ENCODE measurements at places on chromosomes 1 and 21.

GRCh38 chr1:62384276-62385005 is 52.4 kb upstream of the USP1 start:
- DNase-seq, result no peak

- DNase-seq, result no peak
These were observed 141.4 kb downstream of the PLPP3 start for GRCh38 chr1:56437959-56438358.

DNA sequence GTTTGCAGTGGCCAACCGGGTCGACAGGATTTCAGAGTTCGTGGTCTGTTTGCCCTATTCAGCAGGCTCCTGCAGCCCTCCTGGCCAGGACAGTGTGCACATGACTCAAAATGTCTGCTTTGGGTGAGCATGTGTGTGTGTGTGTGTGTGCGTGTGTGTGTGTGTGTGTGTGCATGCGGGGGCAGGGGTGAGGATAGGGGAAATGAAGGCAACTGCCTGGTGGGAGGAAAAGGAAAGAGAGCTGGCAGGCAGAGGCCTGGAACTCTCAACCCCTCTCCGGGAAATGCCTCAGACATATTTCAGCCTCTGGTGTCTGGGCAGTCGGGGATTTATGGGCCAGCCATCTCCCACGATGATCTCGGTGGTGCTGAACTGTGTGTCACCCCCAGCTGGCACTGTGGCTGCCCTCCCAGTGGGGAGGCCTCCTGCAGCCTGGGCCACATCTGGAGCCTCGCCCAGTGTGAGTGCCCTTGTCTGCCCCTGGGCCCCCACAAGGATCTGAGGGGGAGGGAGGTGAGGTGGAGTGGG is 15.2 kb downstream of the CDCP2 start:
- no peak for DNase-seq

DNA sequence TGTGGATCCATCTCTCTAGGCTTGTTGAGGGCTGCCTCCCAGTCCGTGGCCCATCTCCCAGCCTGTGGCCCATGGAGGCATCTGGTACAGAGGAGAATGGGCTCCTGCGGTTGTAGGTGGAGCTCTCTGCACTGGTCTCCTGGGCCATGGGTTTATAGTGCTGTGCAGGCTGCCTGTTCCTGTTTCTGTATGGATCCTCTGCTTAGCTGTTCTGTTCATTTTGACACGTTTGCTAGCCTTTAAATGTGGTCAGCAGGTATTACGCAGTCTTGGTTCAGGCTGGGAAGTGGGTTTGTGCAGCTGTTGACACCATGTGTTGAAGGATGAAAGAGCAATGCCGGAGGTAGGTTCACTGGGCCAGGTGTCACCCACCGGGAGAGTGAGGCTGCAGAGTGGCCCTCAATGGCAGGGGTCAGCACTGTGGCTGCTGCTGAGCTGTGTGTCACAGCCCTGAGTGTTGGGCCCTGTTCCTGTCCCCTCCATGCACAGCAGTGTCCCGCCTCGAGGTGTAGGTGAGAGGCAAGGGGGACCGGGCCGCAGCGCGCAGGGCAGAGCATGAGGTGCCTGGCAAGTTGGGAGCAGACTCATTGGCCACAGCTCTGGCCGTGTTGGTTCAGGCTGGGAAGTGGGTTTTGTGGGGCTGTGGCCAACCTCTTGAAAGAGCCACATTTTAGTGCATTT is 39.0 kb downstream of the SNAP47 start:
- DNase-seq, result no peak

- DNase-seq, result no peak
These were observed 150.0 kb upstream of the ADGRL2 start for GRCh38 chr1:81650776-81651175.

DNA sequence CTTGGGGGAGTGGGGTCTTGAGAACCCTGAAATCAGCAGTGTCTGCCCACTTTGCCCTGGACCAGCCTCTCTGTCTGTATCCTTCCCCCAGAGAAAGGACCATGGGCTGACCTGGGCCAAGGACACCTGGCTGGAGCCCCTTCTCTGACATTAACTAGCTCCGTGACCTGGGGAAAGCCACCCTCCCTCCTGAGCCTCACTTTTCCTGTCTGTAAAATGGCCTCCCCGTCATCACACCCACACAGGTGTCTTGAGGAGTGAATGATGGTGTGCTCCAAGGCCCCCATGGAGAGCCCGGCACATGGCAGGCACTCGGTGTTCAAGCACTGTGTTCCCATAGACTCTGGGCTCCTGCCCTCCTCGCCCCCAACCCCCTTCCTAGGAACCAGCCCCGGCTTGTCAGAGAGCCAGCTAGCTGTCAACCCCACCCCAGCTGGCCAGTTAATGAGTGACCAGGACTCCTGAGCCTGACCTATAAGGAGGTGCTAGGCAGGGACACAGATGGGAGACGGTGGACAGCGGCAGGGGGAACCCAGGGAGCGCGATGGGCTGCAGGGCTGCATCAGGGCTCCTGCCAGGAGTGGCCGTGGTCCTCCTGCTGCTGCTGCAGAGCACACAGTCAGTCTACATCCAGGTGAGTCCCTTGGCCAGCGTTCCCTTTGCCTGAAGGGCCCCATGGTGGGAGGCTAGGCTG is at the start of gene GUCA2B:
Gene GUCA2B, plus strand, starts transcription at position 504 of the 694 bp plus-strand sequence. Its CDS starts 41 bp downstream, at position 545.
- no peak for DNase-seq

DNA sequence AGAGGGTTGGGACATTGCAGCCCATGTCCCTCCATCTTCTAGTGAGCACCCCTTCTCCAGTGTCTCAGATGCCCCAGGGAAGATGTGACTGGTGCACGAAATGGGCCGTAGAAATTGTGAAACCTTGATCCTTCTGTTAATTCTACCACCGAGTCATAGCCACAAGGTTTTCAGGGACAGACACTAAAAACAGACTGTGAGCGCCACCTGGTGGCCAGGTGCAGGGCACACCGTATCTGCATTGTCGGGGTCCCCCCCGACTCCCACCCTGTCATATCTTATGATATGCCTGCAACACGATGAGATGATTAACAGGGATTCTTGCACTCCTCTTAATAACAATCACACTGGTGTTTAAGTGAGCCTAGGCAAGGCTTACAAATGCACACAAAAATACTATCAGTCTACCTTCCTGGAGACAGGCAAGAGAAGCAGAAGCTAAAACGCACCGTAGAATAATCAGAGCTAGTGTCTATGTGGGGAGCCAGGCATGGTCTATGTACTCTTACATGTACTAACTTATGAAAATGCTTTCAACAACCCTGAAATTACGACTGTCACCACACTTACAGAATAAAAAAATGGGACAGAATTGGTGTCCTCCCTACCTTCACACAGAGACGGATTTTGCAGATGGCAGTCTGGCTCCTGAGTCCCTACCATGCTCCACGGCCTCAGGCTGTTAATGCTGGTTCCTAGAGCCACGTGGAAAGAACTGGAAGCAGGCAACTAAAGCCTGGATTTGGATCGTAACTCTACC is 57.9 kb downstream of the FHAD1 start:
- DNase-seq, result peak; percentile 15

- no peak for DNase-seq
These were observed 10.3 kb upstream of the PRELP start for GRCh38 chr1:203465146-203465798.

DNA sequence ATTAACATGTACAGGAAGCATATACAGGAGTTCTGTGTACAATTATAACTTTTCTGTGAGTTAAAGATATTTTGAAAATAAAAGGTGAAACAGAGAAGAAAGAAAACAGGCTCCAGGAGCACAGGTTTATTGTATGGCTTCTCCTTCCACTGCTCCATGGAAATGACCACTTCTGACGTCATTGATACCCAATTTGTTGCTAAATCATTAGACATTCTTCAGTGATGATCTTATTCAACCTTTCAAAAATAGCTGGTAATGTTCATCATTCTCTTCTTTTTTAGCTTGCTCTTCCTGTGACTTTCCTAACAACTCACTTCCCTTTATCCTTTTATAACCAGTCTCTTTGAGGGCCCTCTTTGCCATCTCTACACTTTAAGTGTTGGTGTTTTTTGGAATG is 77.8 kb downstream of the KCNK2 start:
- no peak for DNase-seq

GRCh38 chr1:168957818-168958217 is 148.7 kb upstream of the ATP1B1 start:
- DNase-seq, result no peak

GRCh38 chr1:16189921-16190621 is 22.4 kb downstream of the ARHGEF19 start:
- no peak for DNase-seq

GRCh38 chr1:209674957-209675564 is at the start of gene G0S2:
TSS of gene G0S2 (plus strand) at chr1:209675412. CDS start at chr1:209675685, 273 bp downstream.
- peak; percentile 15 for DNase-seq

Measured in NT2/D1 (cell line).